ENCODE measurements at places on chromosomes 11 and 22.
A peak's percentile ranks its signal among the peaks of the same experiment; 100 is the strongest.

GRCh38 chr11:115743719-115744118 is 239.5 kb upstream of the CADM1 start:
- DNase-seq = no peak

DNA sequence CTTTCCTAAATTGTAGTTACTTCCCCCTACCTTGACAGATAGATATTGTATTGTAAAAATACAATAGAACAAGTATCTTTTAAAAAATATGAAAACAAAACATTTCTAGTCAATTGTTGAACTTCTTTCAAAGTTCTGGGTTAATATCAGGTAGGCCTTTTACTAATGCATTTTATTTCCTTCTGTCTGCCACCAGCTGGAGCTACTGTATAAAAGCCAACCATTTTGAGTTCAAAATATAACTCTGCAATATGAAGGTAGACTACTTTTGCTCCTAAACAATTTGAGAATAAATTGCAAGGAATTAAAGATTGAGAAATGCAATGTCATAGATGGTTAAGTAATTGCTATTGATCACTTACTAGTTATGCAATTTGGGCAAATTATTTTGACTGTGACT is 22.1 kb upstream of the LIN7C start:
- DNase-seq = no peak

GRCh38 chr11:1463056-1463455 is 23.5 kb downstream of the MOB2 start:
- DNase-seq = no peak

DNA sequence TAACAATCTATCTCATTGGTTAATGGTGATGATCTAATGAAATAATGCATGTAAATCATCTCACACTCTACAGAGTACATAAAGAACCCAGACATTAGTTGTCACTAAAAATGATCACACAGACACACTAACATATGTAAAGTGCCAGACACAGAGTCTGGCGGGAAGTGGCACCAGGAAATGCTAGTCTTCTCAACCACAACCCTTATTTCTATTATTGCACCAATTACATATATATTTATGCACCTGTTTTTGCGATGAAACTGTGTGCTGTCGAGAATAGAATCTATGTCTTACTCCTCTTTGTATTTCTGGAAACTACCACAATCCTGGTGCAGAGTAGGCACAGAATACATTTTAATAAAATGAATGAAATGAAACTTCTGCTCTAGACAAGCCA is 25.9 kb upstream of the POU2AF3 start:
- no peak for DNase-seq

DNA sequence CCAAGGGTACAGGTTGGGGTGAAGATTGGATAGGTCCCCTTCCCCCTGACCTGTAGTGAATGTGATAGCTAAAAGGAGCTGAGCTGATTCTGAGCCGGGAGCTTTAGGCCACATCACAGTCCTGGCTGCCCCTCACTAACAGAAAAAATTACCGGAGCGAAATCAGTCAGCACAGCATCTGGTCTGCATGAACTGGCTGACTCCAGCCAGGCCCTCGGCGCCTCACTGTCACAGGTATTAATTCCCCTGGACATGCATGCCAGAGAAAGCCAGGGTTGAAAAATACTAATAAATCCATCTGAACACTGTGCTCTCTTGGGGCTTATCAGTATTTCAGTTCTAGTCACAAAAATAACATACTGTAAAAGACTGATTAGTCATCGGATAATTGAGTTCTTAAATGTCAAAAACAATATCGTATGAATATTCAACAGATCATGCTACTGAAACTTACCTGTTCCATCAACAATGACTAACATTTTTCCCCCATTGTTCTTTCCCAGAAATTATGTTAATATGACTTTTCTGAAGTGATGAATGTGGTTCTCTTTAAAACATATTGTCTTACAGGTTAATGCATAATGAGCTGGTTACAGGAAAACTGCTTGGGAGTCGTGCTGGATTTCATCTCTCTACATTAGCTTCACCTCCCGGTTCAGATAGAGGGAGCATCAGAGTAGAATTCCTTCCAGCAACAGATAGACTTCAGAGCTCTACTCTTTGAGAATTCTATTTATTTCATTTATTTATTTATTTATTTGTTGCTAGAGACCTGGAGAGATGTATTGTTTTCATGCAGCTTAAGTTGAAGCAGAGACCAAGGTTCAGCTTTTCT is 387.7 kb downstream of the NXPE2 start:
- no peak for DNase-seq

DNA sequence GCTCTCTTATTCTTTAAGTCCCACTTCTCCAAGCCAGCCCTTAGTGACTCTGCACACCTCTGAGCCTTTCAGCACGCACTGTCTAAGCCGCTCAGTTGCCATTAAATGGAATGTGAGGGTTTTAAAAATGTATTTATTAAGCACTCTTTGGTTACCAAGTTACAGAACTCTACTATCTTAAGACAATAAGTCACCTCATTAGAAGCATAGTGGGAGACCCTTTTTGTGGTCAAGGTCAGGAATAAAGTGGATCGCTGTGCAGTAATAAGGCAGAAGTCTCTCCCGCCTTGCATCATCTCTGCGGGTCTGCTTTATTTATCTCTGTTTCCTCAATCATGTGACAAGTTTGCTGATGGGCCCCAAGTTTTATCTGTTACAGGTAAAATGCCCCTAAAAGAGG is 11.9 kb downstream of the SLC25A18 start:
- DNase-seq = no peak

GRCh38 chr11:64947208-64947814 is 11.6 kb upstream of the GPHA2 start:
- no peak for DNase-seq

DNA sequence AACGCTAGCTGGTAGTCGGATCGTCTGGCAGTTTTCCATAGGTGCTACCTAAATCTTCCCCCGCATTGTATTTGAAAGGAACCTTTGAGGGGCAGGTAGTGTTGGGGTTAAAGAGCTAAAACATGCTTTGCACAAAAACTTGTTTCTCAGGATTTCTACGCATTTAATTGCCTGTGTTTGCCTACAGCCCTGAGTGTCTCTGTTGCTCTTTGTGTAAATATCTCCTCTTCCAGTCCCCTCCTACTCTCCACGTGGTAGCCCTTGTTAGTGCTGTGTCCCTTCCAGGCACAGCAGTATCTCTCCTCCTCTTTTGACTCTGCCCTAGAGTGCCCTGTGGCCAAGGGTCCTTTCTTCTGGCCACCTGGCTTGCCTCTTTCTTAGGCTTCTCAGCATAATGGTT is 81.7 kb downstream of the BARX2 start:
- no peak for DNase-seq

GRCh38 chr22:42857845-42858481 is 890 bp upstream of the ARFGAP3 start:
- no peak for DNase-seq

DNA sequence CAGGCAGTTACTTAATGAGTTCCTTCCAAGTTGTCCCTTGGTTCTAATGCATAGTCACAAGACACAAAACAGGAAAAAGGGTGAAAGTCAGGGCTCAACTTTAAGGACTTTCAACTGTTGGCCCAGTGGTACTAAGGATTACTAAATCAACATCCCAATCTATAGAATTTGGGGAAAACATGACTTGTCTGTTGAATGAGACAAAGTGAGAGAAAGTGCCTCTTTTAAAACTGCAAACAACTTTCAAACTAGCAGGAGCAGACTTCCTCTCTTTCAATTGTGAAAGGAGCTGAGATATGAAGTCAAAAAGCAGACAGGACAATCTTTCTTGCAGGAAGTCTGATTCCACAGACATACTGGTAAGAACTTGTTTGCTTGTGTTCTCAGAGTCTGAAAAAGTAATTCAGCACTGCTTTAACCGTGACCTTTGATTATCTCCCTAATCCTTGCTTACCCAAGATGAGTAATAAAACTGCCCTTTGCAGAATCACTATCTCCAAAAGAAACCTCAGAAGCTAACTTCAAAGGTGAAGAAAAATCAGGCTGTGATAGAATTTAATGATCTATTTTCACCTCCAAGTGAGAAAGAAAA is 960.7 kb upstream of the RAG2 start:
- DNase-seq = no peak

GRCh38 chr11:44351006-44351660 is 41.2 kb upstream of the ALX4 start:
- DNase-seq = peak; percentile 29

DNA sequence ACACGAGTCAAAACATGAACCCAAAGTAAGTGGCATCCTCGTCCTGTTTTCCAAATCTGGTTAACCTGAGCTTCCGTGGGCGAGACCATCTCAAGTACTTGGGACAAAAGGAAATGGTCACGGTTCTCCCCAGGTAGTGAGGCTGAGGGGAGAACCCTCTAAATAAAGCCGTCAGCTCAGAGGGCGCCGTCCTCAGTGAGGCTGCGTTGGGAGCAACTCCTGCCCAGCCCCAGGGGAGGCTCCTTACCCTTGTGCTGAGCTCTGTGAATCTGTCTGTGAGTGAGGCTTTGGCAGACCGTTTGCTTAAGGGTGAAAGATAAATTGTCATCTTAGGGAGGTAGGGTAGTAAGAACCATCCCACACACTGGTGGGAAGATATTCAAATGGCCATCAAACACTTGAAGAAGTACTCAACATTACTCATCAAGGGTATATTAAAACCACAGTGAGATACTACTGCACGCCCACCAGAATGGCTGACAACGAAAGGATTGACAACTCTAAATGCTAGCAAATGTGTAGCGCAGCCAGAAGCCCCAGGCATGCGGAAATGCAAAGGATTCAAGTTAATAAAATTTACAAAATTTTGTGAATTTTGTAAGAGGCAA is 321.0 kb downstream of the TBC1D22A start:
- DNase-seq = no peak

- DNase-seq = no peak
Observed at GRCh38 chr11:17702876-17703275, 16.5 kb upstream of the MYOD1 start.

- DNase-seq = no peak
Observed at GRCh38 chr22:49476800-49477400, 350.8 kb downstream of the BRD1 start.

GRCh38 chr11:64933213-64933934 is 2.3 kb downstream of the GPHA2 start:
- DNase-seq = no peak

GRCh38 chr22:46770151-46770641 is 7.7 kb downstream of the TBC1D22A start:
- DNase-seq = no peak
